ENCODE measurements at places on chromosomes 13 and 19.

DNA sequence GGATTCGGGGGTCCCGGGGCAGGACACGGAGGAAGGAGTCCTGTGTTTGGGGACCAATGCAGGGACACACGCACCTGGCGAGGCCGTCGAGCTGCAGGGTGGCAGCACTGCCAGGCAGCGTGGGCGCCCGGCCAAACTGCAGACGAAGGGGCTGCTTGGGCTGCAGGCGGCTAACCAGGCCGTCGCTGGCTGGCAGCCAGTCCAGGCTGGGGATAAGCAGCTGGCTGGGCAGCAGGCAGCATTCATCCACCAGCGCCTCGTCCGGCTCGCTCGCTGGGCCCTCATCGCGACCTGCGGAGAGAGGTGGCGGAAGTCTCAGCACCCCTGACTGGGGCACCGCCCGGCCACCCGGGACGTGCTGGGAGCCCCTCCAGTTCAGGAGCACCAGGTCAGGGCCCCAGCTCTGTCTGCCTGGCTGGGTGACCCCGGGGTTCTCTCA lies 11.5 kb downstream of the CFD start:
- no peak for DNase-seq

DNA sequence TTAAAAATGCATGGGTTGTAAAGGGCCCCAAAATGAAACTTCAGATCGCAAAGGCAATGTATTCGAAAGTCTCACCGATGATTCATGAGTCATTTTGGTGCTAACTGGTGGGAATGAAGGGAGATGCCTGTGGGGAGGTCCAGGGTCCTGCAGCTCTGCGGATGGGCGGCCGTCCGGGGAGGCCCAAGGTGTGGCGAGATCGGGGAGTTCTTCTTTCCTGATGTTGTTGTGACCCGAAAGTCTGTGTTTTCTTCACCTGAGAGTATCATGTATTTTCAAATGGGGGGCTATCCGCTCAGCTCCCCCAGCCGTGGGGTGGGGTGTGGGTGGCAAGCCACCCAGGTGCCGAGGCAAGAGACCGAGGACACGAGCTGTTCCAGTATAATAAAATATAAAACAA lies 36.5 kb downstream of the TFDP1 start:
- DNase-seq, result no peak

DNA sequence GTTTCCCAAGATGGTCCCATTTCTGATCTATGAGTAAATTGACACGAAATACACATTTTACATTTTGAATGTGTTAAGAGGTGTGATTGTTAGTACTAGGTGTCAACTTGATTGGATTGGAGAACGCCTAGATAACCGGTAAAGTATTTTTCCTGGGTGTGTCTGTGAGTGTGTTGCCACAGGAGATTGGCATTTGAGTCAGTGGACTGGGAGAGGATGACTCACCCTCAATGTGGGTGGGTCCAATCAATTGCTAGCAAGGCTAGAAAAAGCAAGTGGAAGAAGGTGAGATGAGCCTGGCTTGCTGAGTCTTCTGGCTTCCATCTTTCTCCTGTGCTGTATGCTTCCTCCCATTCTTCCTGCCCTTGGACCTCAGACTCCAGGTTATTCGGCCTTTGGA lies 960.7 kb upstream of the PCDH9 start:
- DNase-seq, result no peak

- DNase-seq, result no peak
Observed at GRCh38 chr19:38228005-38228377, 4.0 kb upstream of the DPF1 start.

- DNase-seq, result no peak
Observed at GRCh38 chr19:34254698-34255432, 511 bp downstream of the GARRE1 start.

- no peak for DNase-seq
Observed at GRCh38 chr19:2428321-2428690, 920 bp upstream of the TIMM13 start.

DNA sequence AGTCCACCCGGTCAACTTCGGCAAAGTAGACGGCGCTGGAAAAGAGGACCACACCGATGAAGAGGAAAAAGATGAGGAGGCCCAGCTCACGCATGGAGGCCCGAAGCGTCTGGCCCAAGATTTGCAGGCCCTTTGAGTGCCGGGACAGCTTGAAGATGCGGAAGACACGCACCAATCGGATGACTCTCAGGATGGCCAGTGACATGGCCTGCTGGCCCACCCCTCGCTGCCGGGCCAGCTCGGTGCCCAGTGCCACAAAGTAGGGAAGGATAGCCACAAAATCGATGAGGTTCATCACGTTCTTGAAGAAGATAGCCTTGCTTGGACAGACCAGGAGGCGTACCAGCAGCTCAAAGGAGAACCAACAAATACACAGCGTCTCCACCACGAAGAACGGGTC lies 2.1 kb downstream of the KCNA7 start:
- no peak for DNase-seq

GRCh38 chr13:99312493-99312883 lies 5.3 kb upstream of the GPR183 start:
- DNase-seq, result no peak

DNA sequence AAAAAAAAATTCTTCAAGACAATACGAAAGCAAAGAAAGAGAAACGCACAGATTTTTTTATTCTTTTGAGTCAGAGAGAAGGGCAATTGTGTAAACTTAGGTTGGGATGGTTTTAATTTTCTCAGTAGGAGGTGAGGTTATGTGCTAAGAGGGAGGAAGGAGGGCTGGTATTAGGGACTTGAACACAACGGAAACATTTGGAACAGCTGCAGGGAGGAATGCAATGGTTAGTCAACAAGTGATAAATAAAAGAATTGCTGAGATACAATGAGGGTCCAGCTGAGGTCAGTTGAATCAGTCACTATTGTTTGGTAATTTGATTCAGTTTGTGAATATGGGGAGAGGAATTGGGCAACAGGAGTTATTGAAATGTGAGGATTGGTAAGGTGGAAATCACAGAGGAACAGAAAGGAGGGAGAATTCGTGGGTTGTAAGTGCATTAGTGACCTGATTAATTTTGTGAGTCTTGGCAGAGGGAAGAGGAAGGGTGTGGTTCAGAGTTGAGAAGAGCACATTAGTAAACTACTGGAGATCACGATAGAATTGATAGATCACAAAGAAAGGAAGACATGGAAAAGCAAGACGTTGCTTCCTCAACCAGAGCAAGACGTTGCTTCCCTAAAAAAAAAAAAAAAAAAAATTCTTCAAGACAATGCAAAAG lies 499.5 kb upstream of the SPRY2 start:
- DNase-seq, result no peak

GRCh38 chr13:45865414-45865813 lies 13.9 kb upstream of the SIAH3 start:
- DNase-seq, result no peak

DNA sequence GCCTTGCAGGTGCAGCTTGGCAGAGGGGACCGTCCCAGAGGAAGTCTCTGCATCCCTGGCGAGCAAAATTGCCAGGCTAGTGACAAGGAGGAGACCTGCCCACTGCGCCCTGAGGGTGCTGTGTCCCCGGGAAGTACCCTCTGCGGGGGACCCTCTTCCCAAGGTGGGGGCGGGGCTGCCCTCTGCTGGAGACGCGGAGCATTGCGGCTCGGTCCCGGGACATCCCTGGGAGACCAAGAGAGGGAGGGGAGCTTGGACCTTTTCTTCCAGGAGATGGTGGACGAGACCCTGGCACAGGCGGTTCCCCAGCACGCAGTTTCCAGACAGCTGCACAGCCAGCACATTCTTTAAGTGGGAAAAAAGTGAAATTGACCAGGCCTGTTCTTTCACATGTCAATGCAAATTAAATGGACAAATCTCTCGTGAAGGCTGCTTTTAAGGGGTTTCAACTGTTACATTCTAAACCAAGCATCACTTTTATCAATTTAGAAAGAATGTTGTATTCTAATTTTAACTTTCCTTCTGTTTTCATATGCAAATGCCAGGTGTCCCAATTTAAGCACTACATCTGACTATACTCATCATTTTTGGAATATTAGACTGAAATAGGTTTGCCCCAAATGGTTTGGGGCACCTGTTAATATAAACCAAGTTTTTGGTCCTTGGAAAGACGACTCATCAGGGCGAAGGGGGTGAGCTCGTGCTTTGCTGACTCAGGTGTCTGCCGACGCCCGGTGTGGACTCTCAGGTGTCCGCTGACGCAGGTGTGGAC lies 60.7 kb downstream of the MCF2L start:
- DNase-seq, result peak; percentile 8

- no peak for DNase-seq
Observed at GRCh38 chr13:64778002-64778401, 2452.1 kb downstream of the PCDH9 start.

- DNase-seq, result no peak
Observed at GRCh38 chr13:60398907-60399589, 2.0 kb downstream of the TDRD3 start.

DNA sequence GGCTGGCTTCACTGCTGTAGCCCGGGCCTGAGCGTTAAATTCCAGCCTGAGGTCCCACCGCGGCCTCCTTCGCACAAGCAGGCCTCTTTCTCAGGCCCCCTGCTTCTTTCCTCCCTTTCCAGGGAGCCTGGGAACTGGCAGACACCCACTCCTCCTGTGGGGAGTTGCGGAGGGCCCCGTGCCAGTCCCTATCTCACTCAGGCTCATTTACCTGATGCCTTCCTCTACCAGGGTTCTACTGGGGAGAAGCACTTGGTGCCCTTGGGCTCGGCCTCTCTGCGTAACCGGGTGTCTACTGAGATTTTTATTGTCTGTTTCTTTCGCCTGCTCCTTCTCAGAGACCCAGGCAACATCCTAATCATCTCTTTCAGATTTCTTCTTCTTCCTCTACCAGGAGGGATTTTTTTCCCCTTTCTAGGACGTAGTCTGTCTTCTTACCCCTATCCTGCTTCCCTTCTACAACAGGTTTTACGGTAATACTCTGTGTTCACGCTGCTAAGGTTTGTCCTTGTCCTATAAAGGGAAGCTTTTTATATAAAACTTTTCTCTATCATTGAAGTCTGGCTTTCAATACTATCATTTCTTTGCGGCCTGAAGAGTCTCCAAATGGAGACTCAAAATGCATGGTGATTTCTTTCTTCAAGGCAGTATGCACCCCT lies 135.4 kb upstream of the GPR12 start:
- DNase-seq, result no peak

DNA sequence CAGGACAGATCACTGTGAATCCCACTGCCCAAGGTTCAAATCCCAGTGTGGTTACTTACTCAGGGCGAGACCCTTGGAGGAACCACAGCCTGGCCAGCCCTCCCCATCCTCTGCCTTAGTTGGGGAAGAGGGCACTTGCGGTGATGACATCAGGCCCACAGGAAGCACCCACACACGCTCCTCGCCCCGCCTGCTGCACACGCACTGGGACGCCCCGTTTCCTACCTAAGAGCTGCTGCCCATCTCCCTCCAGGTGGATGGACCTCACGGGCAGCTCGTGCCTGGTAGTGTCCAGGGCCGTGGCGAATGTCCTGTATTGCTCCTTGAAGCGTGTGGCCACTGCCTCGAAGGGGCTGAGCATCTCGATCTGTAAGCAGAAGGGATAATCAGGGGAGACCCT lies 19.6 kb downstream of the HAUS8 start:
- DNase-seq, result no peak

DNA sequence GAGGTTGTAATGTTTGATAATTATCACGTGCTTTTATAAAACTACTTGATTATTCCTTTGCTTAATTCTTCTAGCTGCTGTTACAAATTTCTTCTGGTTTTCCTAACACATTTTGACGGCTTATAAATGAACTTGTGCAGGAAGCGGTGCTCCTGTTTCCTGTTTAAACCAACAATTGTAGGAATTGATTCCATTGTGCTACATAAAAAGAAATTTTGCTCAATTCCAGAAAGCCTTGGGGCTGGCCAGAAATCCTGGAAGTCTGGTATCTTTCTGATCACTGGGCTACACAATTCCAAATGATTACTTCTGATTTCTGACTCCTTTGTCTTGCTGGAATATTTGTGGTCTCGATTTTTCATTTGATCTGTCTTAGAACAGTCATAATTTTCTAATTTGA lies 14.9 kb downstream of the RFC3 start:
- no peak for DNase-seq

DNA sequence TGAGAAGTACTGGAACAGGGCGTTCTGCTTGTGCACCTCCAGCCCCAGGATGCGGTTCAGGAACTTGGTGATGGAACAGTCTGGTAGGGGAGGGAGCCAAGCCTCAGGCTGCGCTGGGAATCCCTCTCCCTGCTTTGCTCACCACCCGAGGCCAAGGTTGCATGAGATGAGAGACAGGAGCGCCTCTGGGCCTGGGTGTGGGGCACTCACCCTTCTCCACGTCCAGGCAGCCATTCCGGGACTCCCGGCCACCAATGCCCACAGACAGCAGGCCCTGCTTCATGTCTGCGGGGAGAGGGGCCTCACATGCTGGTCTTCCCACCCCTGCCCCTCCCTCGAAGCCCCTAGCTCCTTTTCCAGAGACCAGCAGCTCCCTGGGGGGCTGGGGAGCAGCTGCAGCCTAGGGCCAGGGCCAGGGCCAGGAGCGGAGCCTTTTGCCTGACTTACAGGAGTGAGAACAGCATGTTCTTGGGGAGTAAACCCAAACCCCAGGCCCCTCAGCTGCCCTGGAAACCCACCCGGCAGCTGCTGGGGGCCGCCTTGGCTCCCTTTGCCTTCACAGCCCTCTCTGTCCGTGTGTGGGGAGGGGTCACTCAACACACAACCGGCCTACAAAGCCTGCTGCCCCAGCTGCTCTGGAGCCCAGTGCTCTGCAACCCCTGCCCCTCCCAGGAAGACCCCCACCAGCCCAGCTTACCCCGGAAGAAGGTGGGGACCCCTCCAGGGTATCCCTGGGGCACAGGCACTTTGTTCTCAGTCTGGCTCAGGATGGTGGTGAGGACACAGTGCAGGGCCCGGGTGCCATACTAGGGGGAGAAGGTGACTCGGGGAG lies 7.2 kb downstream of the GPX4 start:
- no peak for DNase-seq

- DNase-seq, result no peak
Observed at GRCh38 chr13:36431204-36432105, 840 bp upstream of the CCNA1 start.

- DNase-seq, result no peak
Observed at GRCh38 chr13:30696278-30697176, 38.8 kb upstream of the ALOX5AP start.

- DNase-seq, result no peak
Observed at GRCh38 chr19:45879055-45879454, 6.9 kb downstream of the IRF2BP1 start.

Measured in T-helper 1 cell (primary cell).